Fibroblast of upper back skin (primary cell): ENCODE measurements at places on chromosomes 7 and 10.

DNA sequence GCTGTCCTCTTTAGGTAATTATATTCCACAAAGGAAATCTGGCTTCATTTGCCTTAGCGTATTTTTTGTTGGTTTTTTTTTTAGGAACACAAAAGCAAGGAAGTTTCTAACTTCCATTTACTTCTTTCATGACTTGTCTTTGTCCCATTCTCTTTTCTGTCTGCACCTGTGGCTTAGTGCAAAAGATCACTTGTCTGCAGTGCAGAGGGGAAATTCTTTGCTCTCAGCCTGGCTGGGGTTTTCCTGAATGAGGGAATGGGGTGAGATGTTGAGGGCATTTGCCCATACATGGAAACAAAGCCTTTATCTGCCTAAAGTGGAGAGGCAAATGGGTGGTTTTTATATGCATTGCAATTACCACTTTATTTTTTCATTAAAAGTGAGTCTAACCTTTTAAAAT is 361.1 kb upstream of the IGFBP3 start:
- DNase-seq, result no peak

- no peak for DNase-seq
These were observed 170.0 kb upstream of the MKLN1 start for GRCh38 chr7:131157530-131158243.

GRCh38 chr10:77925795-77926565 is 575 bp downstream of the DLG5 start:
- DNase-seq, result peak; percentile 12

DNA sequence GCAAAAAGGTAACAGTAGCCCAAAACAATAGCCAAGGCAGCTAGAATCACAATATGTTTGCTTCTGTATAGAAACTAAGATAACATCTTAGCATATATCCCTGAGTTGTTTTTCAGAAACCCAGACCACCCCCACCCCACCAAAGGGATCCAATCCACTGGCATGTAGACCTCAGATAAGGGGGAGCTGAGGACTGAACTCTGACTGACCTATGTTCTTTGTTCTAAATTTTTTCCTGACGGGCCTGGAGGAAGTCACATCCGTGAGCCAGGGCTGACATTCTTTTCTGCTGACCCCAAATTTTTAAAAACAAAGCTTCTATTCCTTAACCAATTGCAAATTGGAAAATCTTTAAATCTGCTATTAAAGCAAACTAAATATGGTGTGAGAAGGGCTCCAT is 493.9 kb upstream of the IGFBP3 start:
- no peak for DNase-seq

DNA sequence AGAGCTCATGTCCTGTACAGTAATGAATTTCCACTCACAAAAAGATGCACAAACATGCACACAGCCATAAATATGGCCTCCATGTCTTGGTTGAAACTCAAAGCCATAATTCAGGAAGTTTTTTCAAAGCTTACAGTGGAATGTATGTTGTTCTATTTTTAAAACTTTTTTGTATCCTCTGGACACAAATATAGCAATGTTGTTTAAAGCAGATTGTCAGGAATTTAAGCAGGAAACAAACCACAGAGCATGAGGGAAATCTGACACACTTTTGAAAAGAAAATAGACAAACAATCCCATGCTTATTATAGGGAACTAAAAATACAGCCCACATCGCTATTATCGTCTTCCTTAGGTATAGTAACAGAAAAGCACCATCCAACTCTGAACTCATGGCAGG is 21.5 kb downstream of the LRRN3 start:
- peak; percentile 18 for DNase-seq

DNA sequence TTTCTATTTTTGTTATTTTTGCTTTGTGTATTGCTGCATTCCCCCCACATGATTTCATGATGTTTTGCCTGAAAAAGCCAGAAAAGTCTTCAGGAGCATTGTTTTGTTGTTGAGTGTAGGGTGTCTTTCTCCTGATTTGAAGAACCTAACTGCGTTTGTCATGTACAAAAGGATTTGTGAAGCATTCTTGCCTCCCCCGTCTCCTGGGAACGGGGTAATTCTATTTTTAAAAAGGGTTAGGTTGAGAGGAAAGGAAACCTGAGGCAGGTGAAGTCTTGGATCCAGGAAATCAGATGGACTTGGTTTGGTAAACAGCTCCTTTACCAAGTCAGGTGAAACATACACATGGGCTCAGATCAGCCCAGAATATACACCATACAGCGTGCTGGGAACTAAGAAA is 26.0 kb upstream of the BTBD16 start:
- DNase-seq, result no peak

- no peak for DNase-seq
These were observed 41.1 kb downstream of the TMEM270 start for GRCh38 chr7:73901823-73902597.

- DNase-seq, result no peak
These were observed 87.2 kb downstream of the ABCC2 start for GRCh38 chr10:99869581-99870122.

GRCh38 chr7:6271694-6272440 is 557 bp downstream of the CYTH3 start:
- no peak for DNase-seq

- no peak for DNase-seq
These were observed 86.6 kb downstream of the ADARB2 start for GRCh38 chr10:1650542-1651269.

GRCh38 chr7:47132471-47132870 is 449.4 kb downstream of the TNS3 start:
- no peak for DNase-seq

GRCh38 chr7:28725045-28725642 is 233.0 kb downstream of the TRIL start:
- no peak for DNase-seq

- no peak for DNase-seq
These were observed 13.2 kb downstream of the BAIAP2L1 start for GRCh38 chr7:98387544-98388226.

DNA sequence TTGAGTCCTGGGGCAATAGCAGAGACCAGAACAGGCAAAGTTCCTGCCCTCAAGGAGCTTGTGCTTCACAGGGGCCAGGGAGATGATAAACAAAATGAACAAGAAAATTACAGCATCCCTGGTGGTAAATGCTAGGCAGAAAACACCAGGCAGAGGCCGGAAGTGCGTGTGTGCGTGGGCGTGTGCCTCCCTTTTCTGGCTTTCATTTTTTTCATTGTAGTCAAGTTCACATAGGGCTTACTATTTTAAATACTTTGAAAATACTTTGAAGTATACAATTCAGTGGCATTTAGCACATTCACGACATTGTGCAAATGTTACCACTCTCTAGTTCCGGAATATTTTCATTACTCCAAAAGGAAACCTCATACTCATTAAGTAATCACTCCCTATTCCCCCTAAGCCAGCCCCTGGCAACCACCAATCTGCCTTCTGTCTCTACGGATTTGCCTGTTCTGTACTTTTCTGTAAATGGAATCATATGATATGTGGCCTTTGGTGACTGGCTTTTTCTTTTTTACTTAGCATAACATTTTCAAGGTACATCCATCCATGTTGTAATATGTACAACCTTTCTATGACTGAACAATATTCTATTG is 88.1 kb upstream of the PDCD4 start:
- DNase-seq, result no peak

DNA sequence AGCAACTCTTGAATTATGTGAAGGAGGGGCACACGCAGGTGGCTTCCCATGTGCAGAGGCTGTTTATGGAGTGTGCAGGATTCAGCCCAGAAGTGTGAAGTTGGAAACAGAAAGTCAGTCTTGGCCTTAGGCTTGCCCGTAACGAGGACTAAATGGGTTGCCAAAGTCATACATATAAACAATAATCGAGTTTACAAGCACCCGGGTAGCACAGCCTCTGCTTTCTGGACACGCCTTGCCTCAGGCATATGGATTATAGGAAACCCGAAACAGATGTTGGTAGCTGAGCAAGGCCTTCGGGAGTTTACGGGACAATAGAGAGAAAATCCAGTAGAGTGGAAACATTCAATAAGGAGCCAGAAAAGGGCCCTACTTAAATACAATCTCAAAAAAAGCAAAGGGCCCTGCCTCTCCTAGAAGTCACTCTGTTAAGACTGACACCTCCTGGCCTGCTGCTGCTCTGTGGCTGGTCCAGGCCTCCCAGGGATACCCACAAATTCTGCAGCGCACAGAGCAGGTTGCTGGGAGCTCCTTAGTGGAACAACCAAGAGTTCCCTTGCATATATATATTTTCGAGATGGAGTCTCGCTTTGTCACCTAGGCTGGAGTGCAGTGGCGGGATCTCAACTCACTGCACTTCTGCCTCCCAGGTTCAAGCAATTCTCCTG is 48.5 kb downstream of the SMKR1 start:
- DNase-seq, result no peak

DNA sequence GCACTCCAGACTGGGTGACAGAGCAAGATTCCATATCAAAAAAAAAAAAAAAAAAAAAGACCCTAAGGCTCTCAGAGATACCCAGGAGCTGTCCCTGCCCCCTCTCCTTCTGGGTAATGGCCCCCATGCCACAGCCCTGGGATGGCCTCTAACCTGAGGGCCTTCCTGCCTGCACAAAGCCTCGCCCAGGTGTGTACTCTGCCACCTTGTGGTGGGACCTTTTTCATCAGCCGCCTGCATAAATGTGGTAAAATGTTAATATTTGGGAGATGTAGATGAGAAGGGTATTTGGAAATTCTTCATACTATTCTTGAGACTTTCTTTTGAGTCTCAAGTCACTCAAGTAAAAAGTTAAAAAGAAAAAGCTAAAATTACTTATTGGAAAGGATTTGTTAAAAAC is 46.3 kb upstream of the RNF216 start:
- DNase-seq, result no peak

DNA sequence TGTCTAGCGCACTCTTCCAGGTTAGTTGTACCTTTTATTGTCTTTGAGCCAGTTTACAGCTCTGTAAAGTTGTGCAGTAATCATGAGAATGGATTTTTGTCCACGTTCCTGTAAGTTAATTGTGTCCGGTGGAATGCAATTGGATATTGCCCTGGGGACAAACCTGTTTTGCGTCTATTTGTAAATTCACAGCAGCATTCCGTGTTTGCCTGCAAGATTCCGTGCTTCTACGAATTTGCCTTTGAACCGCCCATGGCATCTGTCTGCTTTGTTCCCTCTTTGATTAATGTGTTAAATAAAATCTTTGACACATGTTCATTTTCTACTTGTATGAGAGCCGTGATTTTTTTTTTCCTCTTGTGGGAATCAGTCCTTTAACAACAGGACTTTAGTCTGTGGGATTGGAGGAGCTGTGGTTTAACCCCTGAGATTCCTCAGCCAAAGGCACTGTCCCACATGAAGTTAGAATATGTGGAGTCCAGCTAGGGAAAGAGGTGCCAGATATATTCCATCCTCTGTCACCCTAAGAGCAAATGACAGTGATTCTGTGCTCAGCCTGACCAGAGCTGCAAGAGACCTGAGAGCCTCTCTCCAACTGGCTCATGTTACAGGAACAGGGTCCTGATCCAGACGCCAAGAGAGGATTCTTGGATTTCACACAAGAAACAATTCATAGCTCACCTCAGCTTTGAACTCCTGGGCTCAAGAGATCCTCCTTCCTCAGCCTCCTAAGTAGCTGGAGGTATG is 126.3 kb downstream of the COL26A1 start:
- no peak for DNase-seq

DNA sequence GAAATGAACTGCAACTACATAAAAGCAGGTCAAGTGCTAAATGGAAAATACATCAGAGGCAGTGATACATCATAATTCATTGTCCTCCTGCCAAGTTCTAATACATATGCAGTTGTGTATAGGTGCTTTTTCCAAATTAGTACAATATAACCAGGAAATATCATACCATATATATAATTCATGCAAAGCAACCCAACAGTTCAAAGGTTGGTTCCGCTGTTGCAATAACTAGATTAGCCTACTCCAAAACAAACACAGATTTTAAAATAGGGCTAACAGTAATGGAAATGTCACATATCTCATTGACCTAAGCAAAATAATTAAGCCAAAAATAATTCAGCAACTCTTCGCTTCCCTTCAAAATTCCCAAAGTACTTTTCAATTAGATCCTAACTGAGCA is 88.9 kb upstream of the NEBL start:
- no peak for DNase-seq

DNA sequence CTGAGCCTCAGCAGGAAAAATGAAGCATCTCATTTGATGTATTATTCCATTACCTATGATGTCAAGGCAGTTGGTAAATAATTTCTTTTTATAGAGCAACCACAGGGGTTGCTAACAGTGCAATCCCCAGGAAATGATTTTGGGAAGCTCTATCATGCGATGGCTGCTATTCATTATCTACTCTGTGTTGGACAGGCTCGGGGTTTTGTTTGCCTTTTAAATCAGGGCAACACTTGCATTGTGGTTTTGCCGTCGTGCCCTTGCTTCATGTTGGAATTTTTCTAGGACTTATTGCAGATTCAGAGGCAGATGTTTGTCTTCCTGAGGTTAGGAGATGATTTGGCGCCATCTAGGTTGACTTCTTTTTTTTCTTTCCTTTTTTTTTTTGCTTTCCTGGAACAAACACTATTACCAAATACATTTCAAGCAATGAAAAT is 128.4 kb downstream of the BICC1 start:
- peak; percentile 100 for DNase-seq

GRCh38 chr7:53672681-53673080 is 637.2 kb downstream of the POM121L12 start:
- DNase-seq, result no peak

DNA sequence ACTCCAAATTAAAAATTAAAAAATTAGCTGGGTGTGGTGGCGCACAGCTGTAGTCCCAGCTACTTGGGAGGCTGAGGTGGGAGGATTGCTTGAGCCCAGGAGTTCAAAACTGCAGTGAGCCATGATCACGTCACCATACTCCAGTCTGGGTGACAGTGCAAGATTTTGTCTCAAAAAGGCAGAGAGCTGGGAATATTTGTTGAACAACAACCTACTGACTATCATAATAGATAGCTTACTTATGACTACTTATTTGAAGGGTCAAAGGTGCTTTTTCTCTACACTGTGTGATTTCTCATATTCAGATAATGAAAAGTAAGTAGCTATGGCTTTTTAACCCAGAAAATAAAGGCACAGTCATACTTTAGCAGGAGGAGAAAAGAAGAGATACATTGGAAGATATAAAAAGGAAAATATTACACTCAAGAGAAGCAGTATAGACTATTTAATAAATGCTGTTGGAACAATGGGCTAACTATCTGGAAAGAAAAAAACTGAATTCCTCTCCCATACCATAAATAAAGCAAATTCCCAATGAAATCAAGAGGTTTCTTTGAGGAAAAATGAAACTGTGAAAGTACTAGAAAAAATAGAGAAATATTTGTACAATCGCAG is 6.7 kb downstream of the GSDME start:
- no peak for DNase-seq

DNA sequence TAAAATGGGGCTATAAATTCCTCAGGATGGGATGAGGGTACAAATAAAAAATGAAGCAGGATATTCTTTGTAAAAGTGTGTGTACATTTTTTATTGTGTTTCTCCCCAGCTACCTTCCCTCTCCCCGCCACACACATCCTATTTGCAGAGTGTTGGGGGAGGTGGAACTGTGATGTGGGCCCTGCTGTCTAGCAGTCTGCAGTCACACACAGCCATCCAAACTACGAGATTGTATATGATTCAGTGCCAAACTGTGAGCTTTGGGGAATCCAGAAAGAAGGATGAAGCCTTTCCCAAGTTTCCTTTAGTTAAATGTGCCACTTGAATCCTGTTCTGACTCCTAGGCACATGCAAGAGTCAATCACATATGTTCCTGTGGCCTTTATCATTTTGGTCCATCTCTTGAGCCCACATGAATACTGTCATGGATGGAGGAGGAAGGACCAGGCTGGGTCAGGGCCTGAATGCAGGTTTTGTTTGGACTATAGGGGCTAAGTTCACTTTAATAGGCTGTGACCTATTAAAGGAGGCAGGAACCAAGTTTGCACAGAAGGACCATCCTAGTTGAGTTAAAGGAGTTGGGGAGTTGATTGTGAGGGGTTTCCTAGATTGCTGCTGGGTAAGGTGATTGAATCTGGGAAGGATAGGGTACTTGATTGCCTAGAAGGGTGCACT is 1.1 kb upstream of the SEMA4G start:
- DNase-seq, result no peak
